ENCODE measurements at places on chromosomes 7 and 10.

- DNase-seq: no peak
Observed at GRCh38 chr10:133444342-133445267, 9.1 kb upstream of the SCART1 start.

- no peak for DNase-seq
Observed at GRCh38 chr7:19133390-19133789, 11.8 kb downstream of the FERD3L start.

DNA sequence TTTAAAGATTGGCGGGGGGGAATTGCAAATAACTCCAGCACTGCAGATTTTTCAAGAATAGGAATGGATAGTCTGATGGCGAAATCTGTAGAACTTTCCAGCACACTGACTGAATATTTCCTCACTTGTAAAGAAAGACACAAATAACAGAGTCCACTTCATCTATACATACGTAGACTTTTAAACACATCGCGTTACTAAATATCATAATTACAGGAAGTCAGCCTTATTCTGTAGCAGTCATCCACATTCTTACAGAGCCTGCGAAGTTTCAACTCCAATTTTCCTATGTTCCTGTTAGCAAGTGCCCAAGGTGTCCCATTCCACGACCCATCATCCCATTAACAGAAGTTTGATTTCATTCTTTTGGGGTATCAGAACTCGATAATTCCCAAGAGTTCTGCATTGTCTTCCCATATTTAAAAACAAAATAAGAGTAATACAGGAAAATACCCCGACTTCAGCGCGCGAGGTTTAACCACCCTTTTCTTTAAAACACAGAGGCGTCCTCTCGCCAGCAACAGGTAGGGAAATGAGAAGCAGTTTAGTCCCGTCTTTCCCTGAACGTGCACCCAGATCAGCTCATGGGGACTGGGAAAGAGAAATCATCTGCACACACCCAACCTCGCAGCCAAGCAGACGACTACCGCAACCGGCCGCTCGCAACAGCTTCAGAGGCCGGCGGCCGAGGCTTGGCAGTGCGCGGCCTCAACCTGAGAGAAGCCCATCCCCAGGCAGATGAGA is 880 bp downstream of the HERC4 start:
- DNase-seq: peak; percentile 39

DNA sequence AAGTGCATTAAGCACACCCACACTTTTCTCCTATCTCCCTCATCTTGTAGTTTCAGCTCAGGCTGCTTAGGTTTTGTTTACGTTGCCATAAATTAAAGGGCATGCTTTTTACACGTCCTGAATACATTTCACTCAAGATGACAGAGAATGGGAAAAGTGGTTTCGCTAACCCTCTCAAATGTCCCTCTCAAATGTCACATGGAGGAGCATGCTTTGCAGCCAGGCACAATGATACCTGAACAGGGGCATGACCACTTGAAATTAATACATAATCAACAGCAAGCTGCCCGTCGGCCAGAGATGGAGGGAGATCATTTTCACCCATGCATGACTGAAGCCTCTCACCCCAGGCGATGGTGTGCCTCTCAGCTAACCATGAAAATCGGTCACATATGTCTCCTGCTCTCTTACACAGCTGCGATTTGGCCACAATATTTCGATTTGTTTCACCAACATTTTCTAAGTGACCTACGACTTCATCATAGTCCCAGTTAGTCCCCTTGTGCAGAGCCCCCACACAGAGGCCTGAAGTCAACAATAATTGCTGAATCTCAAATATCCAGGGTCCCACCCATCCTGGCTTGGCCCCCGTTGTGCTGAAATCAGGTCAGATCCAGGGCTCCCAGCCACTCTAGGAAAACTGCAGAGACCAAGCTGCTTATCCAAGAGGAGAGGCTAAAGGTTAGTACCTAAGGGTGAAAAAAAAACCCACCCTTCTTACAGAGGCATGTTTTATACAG is 373.9 kb upstream of the NFE2L3 start:
- DNase-seq: no peak

DNA sequence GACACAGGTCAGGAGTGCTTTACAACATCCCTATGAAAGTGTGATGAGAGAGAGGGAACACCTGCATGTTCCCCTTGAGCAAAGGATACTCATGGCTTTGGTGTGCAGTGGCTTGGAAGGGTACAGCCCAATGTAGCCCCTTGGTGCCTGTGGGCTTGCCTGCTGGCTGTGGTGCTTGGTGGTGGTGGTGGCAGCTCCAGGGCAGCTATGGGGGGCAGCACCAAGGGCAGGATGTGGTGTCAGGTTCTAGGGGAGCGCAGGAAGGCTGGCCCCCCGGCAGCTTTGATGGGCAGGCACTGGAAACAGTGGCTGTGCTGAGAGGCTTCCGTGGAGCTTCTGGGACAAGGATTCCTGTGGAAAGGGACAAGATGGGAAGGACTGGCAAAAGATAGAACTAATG is 464.0 kb upstream of the ZMIZ1 start:
- no peak for DNase-seq

- DNase-seq: no peak
Observed at GRCh38 chr10:129604333-129605032, 137.4 kb downstream of the MGMT start.

GRCh38 chr10:822661-823367 is 108.7 kb downstream of the LARP4B start:
- no peak for DNase-seq

Measured in iris pigment epithelial cell (primary cell).